ENCODE measurements at places on chromosomes 1 and 21. TPM values are rescaled to one million over a fixed set of nuclear protein-coding genes. Genes with fewer than 3 reads are reported as not detected.

The TNNI3K gene
- total RNA-seq = 1.9 TPM

GRCh38 chr1:61081686-61082310 lies 563 bp upstream of the NFIA start:
- peaks cover 14% of the 10 kb centered on the region for H3K4me1 ChIP-seq
- peaks cover 92% of the 10 kb centered on the region for H3K27me3 ChIP-seq
- H3K36me3 ChIP-seq = no peaks in the 10 kb centered on the region
- peak overlapping the region; percentile 64 for H3K4me3 ChIP-seq
- H3K27ac ChIP-seq = no peak overlapping the region

DNA sequence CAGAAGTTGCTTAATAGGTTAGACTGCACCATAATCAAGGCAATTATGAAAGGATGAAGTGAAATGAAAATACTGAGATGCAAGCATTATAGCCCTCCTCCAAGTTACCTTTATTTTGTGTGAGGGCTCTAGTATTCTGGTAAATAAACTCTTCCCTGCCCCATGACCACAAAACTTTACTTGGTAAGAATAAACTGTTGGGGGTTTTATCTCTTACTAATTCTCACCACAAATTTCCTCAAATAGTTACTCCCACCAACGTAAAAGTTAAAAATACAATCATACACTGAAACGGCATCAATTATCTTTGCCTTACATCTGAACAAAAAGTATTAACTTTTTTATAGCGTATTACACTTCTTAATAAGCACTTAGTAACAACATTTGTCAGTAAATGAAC lies 29.5 kb downstream of the C21orf91 start:
- H3K27ac ChIP-seq = no peak overlapping the region
- H3K36me3 ChIP-seq = peaks cover 20% of the 10 kb centered on the region
- no peaks in the 10 kb centered on the region for H3K27me3 ChIP-seq
- H3K4me3 ChIP-seq = no peak overlapping the region
- H3K4me1 ChIP-seq = peaks cover 4% of the 10 kb centered on the region

DNA sequence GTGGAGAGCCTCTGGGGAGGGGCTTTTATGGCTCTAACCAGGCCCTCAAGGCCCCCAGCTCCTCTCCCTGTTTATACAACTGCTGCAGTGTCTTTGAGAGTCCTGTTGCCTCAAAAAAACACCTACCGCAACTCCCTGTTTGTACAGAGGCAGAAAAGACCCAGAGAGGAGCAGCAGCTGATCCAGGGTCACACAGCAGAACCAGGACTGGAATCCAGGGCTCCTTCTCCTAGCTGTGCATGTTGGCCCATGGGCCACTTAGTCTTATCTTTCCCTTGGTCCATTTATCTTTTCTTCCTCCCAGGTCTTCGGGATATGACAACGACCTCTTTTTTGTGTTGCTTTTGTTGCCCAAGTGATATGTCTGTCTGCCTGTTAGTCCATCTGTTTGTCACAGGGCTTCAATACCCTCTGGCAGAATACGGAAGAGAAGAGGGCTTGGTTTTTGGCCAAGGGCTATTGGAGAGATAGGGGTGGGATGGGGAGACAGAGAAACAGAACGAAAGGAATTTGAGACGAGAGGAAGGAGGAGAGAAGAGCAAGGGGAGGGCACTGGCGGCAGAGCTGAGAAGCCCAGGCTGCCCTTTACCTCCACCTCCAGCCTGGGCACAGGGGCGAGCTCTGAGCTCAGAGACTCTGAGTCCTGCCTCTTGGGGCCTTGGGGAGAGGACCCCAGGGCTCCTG lies 33.5 kb upstream of the WASF2 start:
- no peaks in the 10 kb centered on the region for H3K27me3 ChIP-seq
- no peak overlapping the region for H3K27ac ChIP-seq
- no peak overlapping the region for H3K4me3 ChIP-seq
- DNase-seq = no peak
- H3K36me3 ChIP-seq = no peaks in the 10 kb centered on the region

DNA sequence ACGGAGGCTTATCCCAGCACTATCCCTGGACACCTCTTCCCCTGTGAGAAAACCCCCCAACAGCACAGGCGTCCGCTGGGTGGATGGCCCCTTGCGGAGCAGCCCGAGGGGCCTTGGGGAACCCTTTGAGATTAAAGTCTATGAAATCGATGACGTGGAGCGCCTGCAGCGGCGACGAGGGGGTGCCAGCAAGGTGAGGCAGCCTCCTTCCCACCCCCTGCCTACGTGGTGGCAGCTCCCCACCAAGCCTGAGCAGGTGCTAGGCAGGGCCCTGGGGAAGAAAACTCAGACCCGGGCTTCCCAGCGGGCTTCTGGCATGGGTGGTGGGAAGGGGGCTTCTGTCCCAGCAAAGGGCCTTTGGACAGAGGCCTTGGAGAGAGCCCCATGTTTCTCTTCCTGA lies 543.3 kb downstream of the KIF26B start:
- no peak overlapping the region for H3K27ac ChIP-seq

The ZMYM4 gene
- 66.5 TPM for total RNA-seq

DNA sequence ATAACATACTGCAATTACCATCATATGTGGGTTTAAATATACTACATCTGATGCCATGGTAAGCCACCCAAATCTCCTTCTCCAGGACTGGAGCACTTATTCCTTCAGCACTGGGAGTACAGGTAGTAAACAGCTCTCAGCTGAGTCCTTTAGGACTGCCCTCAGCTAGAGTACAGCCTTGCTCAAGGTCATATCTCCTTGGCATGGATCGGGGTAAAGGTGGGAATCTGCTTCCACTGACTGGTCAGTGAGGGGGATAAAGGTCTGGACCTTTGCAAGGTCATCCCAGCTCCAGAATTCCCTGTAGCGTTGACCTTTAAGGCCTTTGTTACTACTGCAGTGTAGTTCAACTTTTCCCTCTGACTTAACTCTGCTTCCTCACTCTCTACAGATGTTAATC lies 38.8 kb downstream of the RPL5 start:
- H3K27me3 ChIP-seq = no peaks in the 10 kb centered on the region
- no peak overlapping the region for H3K4me3 ChIP-seq
- H3K4me1 ChIP-seq = no peaks in the 10 kb centered on the region
- H3K36me3 ChIP-seq = no peaks in the 10 kb centered on the region

DNA sequence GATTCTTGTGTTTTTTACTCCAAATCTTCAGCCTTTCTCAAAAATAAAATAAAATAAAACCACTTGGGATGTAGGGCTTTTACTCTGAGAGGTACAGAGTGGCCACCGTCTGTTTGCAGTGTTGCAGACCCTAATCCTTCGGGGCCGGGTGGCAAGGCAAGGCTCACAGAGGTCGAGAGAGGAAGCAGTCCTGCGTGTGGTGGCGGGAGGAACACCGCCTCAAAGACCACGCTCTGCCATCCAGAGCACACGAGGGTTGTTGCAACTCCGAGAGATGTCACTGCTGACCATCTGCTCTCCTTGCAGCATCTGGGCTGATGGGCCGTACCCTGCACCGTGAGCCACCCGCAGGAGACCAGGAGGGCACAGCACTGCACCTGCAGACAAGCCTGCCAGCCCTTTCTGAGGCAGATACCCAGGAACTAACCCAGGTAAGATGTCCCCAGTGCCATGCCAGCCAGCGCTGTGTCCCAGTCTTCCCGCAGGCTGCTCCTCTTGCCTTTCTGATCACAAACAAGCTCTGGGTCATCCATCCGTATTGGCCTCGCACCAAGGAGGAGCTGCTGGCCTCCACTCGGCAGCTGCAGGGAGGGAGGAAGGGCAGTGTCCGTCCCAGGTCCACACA lies 31.5 kb downstream of the SNAP47 start:
- H3K4me1 ChIP-seq = no peaks in the 10 kb centered on the region
- H3K4me3 ChIP-seq = no peak overlapping the region
- no peaks in the 10 kb centered on the region for H3K27me3 ChIP-seq
- no peak for DNase-seq
- H3K27ac ChIP-seq = no peak overlapping the region

The CXADR gene
- 226 TPM for total RNA-seq

DNA sequence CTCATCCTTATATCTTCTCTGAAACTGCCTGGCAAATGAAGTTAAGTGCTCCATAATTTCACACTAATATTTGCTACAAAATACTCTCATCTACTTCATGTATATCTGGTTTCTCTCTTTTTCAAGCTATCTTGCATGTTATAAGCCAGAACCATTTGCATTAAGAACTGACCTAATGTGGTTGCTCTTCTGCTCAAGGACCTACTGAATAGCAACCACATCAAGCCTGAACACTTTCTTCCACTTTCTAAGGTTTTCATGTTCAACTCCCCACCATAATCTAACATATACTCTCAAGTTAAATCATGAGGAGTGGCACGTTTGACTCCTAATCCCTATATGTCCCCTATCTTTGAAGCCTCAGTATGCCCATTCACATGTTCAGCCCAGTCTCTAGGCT lies 27.2 kb downstream of the RGS1 start:
- DNase-seq = no peak
- H3K27me3 ChIP-seq = no peaks in the 10 kb centered on the region
- H3K4me3 ChIP-seq = no peak overlapping the region
- no peaks in the 10 kb centered on the region for H3K4me1 ChIP-seq
- no peaks in the 10 kb centered on the region for H3K36me3 ChIP-seq

GRCh38 chr1:35561972-35562680 lies 4.5 kb downstream of the NCDN start:
- H3K36me3 ChIP-seq = no peaks in the 10 kb centered on the region
- no peak overlapping the region for H3K4me3 ChIP-seq
- DNase-seq = no peak
- no peak overlapping the region for H3K27ac ChIP-seq

GRCh38 chr1:192491804-192492554 lies 83.6 kb upstream of the RGS1 start:
- H3K4me3 ChIP-seq = no peak overlapping the region
- H3K4me1 ChIP-seq = no peaks in the 10 kb centered on the region
- H3K27ac ChIP-seq = no peak overlapping the region
- DNase-seq = peak; percentile 6
- no peaks in the 10 kb centered on the region for H3K27me3 ChIP-seq
- H3K36me3 ChIP-seq = no peaks in the 10 kb centered on the region

The RPE65 gene
- total RNA-seq = not detected

- no peaks in the 10 kb centered on the region for H3K27me3 ChIP-seq
- DNase-seq = peak; percentile 66
- peaks cover 30% of the 10 kb centered on the region for H3K4me1 ChIP-seq
- no peak overlapping the region for H3K4me3 ChIP-seq
- peak overlapping the region; percentile 26 for H3K27ac ChIP-seq
These were observed 79.1 kb upstream of the GPR88 start for GRCh38 chr1:100458661-100459357.

GRCh38 chr1:22484706-22485345 lies 33.2 kb downstream of the ZBTB40 start:
- no peaks in the 10 kb centered on the region for H3K36me3 ChIP-seq
- no peak overlapping the region for H3K27ac ChIP-seq
- H3K4me3 ChIP-seq = no peak overlapping the region
- no peak for DNase-seq

DNA sequence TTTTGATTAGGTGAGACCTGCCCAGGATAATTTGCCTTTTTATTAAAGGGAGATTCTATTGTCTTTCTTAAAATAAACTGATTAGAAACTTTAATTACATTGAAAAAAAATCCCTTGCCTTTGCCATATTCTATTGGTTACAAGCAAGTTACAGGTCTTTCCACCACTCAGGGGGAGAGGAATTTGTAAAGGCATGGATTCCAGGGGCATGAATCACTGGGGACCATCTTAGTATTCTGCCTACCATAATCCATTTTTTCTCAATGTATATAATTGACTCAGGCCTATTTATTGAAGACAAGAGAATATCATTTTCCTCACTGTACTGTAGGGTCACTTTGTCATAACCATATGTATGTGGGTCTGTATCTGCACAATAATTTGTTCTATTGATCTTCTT lies 124.3 kb upstream of the PDE4B start:
- H3K36me3 ChIP-seq = no peaks in the 10 kb centered on the region
- no peak overlapping the region for H3K27ac ChIP-seq
- H3K4me3 ChIP-seq = no peak overlapping the region

DNA sequence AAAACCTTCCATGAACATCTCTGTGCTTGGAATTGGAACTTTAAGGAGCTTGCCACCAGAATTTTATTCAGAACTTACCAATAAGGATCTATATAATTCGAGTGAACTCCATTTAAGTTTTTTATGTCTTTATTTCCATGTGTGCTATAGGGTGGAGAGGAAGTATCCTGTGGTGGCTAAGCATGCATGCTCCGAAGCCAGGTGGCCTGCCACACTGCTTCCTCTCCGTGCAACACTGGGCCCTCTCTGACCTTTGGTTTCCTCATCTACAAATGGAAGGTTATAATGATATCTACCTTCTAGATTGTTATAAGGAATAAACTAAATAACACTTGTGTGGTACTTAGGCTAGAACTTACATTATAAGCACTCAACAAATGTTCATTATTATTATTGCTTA lies 382.1 kb downstream of the PTPRC start:
- no peak overlapping the region for H3K4me3 ChIP-seq
- H3K4me1 ChIP-seq = no peaks in the 10 kb centered on the region
- no peak for DNase-seq
- H3K27ac ChIP-seq = no peak overlapping the region
- no peaks in the 10 kb centered on the region for H3K27me3 ChIP-seq

The FAM151A gene
- total RNA-seq = not detected

The UTS2 gene
- total RNA-seq = not detected

The TLCD4 gene
- total RNA-seq = 3.2 TPM

DNA sequence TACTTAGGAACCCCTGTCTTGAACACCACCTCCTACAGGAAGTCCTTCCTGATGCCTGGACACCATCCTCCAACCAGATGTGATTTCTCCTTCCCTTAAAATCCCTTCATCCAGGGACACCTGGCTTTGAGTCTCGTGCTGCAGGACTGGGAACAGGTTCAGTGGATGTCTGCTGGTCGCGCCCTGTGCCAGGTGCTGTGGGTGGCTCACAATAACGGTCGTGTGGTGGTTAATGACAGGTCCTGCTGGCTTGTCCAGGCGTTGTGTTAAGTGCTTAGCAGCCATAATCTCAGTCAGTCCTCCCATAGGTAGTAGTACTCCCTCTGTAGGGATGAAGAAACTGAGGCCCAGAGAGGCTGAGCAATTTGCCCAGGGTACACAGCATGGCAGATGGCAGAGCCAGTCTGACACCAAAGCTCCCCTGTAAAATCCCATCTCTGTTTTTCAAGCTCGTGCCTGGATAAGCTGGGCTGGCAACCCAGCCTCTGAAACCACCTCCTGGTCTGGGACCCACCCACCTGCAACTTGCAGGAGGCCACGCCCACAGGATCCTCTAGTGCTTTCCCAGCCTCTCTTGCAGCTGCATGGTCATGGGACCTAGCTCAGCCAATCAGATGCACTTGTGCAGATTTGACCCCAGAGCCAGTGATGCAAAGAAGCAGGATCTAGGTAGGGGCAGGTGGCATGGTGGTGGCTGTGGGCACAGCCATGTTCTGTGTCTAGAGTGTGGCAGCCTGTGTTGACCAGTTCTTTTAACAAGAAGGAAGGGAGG lies 106.0 kb upstream of the IFFO2 start:
- no peak overlapping the region for H3K4me3 ChIP-seq
- no peak for DNase-seq
- H3K27ac ChIP-seq = no peak overlapping the region
- peaks cover 13% of the 10 kb centered on the region for H3K4me1 ChIP-seq
- H3K27me3 ChIP-seq = no peaks in the 10 kb centered on the region

- H3K27me3 ChIP-seq = no peaks in the 10 kb centered on the region
- H3K36me3 ChIP-seq = no peaks in the 10 kb centered on the region
- DNase-seq = no peak
- H3K4me3 ChIP-seq = no peak overlapping the region
These were observed 10.5 kb upstream of the C1orf21 start for GRCh38 chr1:184376369-184376768.

- DNase-seq = no peak
- no peak overlapping the region for H3K4me3 ChIP-seq
These were observed 362.3 kb downstream of the HLX start for GRCh38 chr1:221241592-221241991.
